ENCODE measurements at places on chromosomes 7 and 10.

DNA sequence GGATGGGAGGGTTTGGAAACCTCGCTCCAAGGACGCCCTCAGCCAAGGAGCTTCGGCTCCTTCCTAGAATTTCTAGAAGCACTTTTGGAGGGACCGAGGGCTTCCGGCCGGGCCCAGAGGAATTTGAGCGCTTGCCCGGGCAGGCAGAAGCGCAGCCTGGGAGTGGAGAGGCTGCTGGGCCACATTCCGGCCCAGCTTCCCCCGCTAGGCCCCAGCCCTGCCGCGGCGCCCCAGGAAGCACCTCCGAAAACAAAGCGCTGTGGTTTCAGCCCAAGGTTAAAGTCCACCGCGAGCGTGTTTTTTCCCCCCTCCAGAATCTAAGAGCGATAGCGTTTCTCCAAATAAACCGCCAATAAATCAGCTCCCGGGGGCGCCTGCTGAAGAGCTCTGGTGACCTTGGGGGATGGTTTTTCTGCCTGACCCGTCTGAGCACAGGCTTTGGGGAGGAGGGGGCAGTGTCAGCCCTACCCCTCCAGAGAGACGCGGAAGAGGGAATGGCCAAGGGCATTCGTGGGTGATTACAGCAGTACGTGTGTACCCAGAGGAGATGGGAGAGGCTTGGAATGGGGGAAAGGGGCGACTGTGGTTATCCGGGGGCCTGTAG, 5.7 kb upstream of the TNRC18 start:
- H3K4me3 ChIP-seq, result peak overlapping the region; percentile 99
- no peaks in the 10 kb centered on the region for H3K36me3 ChIP-seq
- no peaks in the 10 kb centered on the region for H3K27me3 ChIP-seq
- peak; percentile 78 for DNase-seq

DNA sequence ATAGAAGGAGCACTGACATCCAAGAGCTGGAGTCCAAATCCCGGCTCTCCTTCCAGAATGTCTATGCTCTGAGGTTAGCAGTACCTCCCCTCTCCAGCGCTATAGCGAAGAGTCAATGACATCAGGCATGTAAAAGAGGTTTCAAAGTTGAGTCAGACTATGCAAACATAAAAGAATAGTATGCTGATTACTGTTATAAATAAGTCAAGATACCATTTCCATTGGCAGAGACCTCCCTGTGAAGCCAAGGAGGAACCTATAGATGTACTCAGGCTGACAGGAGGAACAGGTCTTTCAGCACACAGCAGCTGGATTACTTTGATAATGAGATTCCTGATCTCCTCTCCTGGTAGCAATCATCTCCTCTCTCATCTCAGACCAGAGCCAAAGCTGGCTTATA, 103.9 kb upstream of the EFCAB10 start:
- H3K36me3 ChIP-seq, result no peaks in the 10 kb centered on the region
- DNase-seq, result no peak
- H3K27me3 ChIP-seq, result no peaks in the 10 kb centered on the region
- no peak overlapping the region for H3K4me3 ChIP-seq
- H3K4me1 ChIP-seq, result no peaks in the 10 kb centered on the region

GRCh38 chr10:6889718-6890117, 309.6 kb upstream of the PRKCQ start:
- no peak overlapping the region for H3K27ac ChIP-seq
- no peak for DNase-seq
- no peaks in the 10 kb centered on the region for H3K27me3 ChIP-seq
- H3K36me3 ChIP-seq, result no peaks in the 10 kb centered on the region
- H3K4me3 ChIP-seq, result no peak overlapping the region

GRCh38 chr7:47890125-47890524, 58.1 kb downstream of the PKD1L1 start:
- no peak overlapping the region for H3K4me3 ChIP-seq
- H3K4me1 ChIP-seq, result no peaks in the 10 kb centered on the region
- no peaks in the 10 kb centered on the region for H3K36me3 ChIP-seq
- DNase-seq, result no peak
- H3K27me3 ChIP-seq, result no peaks in the 10 kb centered on the region

- H3K4me3 ChIP-seq, result no peak overlapping the region
- no peaks in the 10 kb centered on the region for H3K27me3 ChIP-seq
- H3K27ac ChIP-seq, result no peak overlapping the region
- no peaks in the 10 kb centered on the region for H3K4me1 ChIP-seq
- DNase-seq, result no peak
- H3K36me3 ChIP-seq, result no peaks in the 10 kb centered on the region
These were observed 252.4 kb upstream of the GHITM start for GRCh38 chr10:83886871-83887270.

DNA sequence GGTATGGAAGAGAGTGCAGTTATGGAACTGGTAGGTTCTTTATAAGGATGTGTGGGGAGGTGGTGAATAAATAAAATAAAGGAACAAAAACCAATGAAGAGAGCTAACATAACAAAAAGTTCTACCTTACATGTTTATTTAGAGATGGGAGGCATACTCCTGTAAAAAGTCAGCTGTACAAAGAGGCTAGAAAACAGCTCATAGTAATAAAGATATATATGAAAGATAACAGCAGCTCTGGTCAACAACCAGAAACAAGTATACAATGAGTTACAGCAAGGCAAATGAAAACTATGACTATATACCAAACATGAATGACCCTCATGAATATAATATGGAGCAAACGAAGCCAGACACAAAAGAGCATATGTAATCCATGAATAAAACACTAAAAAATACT, 62.0 kb downstream of the FAM13C start:
- no peak overlapping the region for H3K27ac ChIP-seq
- H3K4me3 ChIP-seq, result no peak overlapping the region
- H3K36me3 ChIP-seq, result peaks cover 4% of the 10 kb centered on the region
- DNase-seq, result no peak
- H3K27me3 ChIP-seq, result no peaks in the 10 kb centered on the region

DNA sequence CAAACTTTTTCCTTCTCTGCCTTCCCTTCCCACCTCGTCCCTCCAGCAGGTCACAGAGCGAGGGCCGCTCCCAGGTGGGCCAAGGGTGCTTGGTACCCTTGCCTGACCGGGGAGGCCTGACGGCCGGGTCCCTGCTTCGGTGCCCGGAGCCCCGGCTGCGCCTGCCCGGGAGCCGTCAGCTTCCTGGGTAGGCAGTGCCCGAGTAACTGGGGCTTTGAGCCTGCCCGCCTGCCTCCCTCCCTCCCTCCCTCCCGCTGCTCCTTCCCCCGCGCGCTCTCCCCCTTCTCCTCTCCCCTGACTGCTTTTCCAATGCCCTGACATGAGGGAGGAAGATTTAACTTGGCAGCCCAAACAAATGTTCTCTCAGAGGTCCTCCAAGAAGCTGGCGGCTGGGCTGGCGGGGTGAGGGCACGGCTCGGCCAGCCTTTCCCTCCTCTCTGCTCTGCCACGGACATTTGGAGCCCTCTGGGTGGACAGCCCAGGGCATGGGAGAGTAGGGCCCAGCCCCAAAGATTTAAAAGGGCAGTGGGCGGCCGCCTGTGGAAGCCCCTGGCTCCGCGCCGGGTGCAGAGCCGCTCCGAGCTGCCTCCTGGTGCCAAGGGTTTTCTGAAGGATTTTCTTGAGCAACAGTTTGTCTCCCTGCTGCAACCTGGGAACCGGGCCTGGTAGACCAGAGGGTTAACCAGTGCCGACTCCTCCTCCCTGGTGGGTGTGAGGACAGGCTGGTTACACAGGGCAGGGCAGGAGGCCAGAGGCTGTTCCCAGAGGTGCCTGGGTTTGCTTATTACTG, 2.0 kb downstream of the ZMIZ1 start:
- H3K4me1 ChIP-seq, result no peaks in the 10 kb centered on the region
- peak overlapping the region; percentile 57 for H3K27ac ChIP-seq
- no peaks in the 10 kb centered on the region for H3K36me3 ChIP-seq
- H3K4me3 ChIP-seq, result peak overlapping the region; percentile 88

DNA sequence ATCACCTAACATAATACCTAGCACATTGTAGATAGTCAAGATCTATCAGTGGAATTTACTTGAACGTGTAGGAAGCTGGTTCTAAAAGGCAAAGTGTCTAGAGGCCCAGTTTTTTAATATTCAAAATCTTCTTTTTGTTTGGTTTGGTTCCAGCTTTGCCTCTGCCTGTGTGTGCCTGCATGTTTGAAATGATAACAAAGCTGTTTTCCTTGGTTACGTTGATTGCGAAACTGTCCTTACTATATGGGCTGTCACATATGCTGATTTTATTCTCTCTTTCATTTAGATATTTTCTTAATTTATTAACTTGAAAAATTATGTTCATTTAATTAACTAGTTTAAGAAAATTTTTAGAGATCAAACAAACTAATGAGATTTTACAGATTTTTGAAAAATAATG, 237.3 kb downstream of the SEMA3A start:
- no peaks in the 10 kb centered on the region for H3K27me3 ChIP-seq
- no peaks in the 10 kb centered on the region for H3K36me3 ChIP-seq

- no peaks in the 10 kb centered on the region for H3K27me3 ChIP-seq
- no peak overlapping the region for H3K27ac ChIP-seq
- H3K4me3 ChIP-seq, result no peak overlapping the region
- no peaks in the 10 kb centered on the region for H3K36me3 ChIP-seq
- DNase-seq, result no peak
- H3K4me1 ChIP-seq, result no peaks in the 10 kb centered on the region
These were observed 709.8 kb downstream of the PCDH15 start for GRCh38 chr10:54091237-54091636.

- no peaks in the 10 kb centered on the region for H3K27me3 ChIP-seq
- no peak overlapping the region for H3K27ac ChIP-seq
- H3K4me3 ChIP-seq, result no peak overlapping the region
- no peak for DNase-seq
- H3K36me3 ChIP-seq, result no peaks in the 10 kb centered on the region
These were observed 29.2 kb upstream of the NAMPT start for GRCh38 chr7:106313966-106314365.

DNA sequence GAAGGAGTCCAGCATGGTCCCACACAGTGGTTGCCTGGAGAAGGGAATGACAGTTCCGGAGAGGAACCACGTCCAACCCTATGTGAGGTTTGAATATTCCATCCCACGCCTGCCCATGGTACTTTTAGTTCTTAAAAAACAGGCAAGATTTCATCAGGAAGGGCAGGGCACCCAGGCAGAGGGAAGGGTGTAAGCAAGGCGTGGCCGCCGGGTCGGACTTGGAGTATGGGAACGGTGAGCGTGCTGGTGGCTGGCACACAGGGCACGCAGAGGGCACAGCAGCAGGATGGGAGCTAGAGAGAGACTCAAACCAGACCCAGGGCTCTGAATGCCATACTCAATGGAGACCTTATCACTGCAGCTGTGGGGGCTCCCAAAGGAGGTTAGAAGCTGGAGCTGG, 34.3 kb downstream of the FAM53B start:
- H3K27me3 ChIP-seq, result no peaks in the 10 kb centered on the region
- no peak overlapping the region for H3K27ac ChIP-seq
- H3K4me1 ChIP-seq, result no peaks in the 10 kb centered on the region
- peak; percentile 66 for DNase-seq

DNA sequence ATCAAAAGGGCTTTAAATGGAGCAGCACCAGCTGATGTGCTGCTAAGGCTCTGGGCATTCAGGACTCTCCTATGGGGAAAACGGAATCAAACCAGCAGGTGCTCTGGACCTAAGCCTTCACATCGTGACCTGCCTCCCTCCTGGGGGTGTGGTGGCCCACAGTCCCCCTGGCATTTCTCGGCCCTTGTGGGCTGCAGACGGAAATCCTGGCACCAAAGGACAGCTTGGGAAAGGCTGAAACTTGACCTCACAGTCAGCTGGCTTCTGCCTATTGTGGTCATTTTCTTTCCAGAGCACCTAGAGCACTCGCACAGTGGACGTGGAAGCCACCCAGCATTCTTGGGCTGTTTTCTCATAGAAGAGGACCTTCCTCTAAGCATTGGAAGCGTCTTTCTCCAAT, 74.8 kb downstream of the TPST1 start:
- H3K36me3 ChIP-seq, result no peaks in the 10 kb centered on the region
- peaks cover 3% of the 10 kb centered on the region for H3K4me1 ChIP-seq
- DNase-seq, result no peak
- H3K27me3 ChIP-seq, result no peaks in the 10 kb centered on the region
- no peak overlapping the region for H3K4me3 ChIP-seq

DNA sequence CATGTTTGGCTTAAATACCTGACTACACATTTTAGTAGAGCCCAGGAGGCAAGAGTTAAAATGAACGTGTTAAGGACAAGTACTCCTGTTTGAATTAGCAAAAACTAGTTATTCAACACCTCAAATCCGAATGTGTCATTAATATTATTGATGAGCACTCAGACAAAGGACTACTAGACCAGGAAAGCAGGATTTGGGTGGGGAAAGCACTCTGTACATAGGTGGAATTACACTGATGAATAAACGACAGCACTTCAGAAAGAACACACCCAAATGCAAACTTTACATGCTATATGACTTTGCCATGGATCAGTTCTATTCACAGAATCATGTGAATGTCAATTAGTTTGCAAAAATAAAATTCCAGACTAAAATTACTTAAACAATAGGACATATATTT, 95.1 kb upstream of the CAV2 start:
- peaks cover 2% of the 10 kb centered on the region for H3K4me1 ChIP-seq
- DNase-seq, result no peak
- no peak overlapping the region for H3K4me3 ChIP-seq

DNA sequence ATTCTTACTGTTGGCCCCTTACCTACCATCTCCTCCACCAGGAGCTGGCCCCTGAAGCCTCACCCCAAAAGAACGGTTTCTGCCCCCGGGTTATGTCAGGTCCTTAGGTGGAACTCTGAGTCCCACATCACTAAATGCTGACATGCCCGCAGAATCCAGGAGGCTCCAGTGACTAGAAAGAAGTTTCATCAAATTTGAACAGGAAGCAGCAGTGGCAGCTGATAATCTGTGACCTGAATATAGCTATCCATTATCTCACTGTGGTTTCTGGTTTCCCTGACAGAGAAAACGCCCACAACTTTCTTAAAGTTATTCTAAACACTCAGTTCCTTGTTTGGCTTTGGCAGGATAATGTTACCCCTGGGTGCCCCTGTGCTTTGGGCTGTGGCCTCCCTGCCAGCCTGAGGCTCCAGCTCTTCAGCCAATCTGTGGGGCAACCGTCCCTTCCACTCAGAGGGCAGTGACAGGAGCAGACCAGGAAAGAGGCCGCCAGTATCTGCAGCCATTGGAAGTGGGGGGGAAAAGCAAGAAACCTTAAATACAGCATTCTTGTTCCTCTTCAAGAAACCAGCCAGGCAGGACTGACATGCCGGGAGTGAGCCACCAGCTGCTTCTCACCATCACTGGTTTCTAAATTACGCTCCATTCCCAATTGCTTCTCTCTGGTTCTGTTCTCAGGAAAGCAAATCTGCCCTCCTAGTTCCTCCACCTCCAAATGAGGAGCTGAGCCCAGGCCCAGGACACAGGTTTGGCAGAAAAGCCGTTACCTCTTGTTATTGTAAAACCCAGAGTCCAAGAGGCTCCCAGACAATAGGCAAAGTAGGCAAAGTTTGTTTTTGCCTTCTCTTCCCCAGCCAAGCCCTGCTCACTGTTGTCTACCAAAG, 41.2 kb upstream of the VCL start:
- no peaks in the 10 kb centered on the region for H3K4me1 ChIP-seq
- DNase-seq, result no peak
- H3K27me3 ChIP-seq, result no peaks in the 10 kb centered on the region
- peak overlapping the region; percentile 19 for H3K27ac ChIP-seq
- H3K36me3 ChIP-seq, result no peaks in the 10 kb centered on the region
- no peak overlapping the region for H3K4me3 ChIP-seq
